ENCODE measurements at places on chromosomes 5 and 9.
A peak's percentile ranks its signal among the peaks of the same experiment; 100 is the strongest.

GRCh38 chr5:98798847-98799246, 25.4 kb downstream of the RGMB start:
- DNase-seq: no peak

DNA sequence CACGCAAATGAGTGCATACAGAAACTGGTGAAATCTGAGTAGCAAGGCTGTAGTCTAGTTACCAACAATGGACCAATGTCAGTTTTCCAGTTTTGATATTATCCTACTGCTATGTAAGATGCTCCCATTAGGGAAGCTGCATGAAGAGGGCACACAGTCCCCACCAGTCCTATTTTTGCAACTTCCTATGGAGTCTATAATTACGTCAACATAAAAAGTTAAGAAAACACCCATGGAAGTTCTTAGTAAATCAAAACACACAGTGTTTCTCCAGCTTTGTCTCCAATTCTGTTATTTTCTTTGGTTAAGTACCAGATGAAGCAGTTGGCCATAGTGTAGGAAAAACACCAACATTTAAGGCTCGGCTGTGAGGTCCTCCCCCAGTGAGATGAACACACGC, 58.7 kb downstream of the FAT2 start:
- no peak for DNase-seq

DNA sequence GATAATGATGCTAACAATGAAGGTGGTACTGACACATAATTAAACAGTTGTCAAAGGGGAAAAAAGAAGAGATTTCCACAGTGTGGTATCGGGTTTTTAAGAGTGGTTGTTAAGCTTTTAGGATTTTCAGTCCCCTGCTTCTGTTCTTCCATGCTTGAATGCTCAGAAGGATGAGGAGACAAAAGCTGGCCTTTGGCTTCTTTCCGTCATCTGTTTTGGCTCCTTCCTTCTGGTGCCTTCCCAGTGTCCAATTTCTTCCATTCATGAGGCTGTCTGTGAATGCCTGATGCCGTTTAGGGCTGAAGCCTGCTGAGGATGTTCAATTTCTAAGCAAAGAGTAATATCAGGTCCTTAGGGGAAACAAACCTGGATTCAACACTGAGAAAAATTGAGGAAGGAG, 179.6 kb upstream of the GLRA1 start:
- DNase-seq: no peak

DNA sequence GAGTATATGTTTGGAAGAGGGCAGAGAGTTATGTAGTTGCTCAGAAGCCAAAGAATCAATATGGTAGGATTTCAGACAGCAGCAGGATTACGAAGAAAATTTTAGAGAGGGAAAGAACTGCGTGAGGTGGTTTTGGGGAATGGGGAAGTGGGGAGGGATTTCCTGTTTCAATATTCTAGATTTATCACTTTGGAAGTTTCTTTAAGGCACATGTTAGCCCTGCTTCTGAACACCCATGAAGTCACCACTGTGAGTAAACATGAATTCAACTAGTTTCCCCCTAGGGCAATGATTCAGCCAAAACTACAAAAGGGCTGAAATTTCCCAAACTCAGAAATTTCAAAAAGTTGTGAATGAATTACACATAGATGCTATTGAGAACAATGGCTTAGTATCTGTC, 132.2 kb downstream of the EBF1 start:
- no peak for DNase-seq

- DNase-seq: no peak
Measured at GRCh38 chr5:173310218-173310769, 17.9 kb downstream of the STC2 start.

DNA sequence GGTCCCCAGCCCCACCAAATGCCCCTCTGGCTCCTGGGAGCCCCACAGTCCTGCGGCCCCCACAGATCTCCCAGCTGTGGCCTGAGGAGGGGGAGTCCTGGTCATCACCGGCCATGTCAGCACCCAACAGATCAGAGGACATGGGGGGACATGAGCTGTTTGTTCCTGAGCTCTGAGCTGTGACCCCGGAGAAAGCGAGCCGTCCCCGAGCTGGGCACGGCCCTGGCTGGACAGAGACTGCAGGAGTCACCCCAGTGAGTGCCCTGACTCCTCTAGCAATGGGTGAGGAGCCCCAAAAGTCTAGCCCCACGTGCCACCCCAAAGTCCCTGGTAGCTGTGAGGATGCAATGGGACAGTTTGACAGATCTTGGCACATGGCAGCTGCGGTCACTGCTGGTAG, 25.7 kb downstream of the CCDC187 start:
- no peak for DNase-seq

GRCh38 chr5:33231935-33232334, 208.8 kb upstream of the TARS1 start:
- no peak for DNase-seq

DNA sequence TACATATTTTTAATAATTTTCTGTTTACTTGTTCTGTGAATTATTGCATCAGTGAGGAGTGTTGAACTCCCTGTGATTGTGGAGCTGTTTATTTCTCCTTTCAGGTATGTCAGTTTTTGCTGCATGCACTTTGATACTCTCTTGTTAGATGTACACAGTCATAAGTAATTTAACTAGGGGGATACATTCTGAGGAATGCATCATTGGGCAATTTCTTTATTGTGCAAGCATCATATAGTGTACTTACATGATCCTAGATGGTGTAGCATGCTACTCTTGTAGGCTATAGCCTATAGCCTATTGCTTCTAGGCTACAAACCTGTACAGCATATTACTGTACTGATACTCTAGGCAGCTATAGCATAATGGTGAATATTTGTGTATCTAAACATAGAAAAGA, 9.5 kb downstream of the DENND4C start:
- DNase-seq: no peak

DNA sequence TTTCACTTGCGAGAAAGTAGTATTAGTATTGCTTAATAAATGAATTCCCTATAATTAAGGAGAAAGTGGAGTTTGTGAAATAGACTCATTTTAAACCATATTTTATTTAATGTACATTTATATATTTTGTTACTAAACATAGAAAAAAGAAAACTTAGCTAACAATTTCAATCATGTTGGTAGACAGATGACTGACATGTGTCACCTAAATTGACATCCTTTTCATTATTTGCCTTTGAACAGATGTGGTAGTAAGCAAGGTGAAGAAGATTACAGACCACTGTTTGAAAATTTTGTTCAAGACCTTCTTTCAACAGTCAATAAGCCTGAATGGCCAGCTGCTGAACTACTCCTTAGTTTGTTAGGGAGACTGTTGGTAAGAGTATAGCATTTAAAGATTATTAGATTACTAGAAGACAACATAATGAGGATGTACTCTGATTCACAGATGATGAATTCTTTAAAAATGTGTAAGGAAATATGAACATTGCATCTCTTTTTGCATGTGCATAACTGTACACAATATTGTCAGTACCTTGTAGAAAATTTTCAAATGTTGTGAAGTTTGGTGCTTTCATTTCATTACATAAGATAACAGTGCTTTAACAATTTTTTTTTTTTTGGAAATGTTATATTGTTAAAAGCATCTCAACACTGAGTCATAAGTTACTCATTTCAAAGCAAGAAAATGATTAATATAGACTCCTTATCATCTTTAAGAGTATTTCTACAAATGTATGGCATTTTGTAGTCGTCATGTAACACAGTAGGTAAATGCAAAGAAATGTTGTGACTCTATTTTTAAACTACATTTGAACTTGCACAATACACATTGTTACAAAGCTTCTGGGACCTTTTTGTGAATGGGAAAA, 139.5 kb downstream of the NIPBL start:
- no peak for DNase-seq

DNA sequence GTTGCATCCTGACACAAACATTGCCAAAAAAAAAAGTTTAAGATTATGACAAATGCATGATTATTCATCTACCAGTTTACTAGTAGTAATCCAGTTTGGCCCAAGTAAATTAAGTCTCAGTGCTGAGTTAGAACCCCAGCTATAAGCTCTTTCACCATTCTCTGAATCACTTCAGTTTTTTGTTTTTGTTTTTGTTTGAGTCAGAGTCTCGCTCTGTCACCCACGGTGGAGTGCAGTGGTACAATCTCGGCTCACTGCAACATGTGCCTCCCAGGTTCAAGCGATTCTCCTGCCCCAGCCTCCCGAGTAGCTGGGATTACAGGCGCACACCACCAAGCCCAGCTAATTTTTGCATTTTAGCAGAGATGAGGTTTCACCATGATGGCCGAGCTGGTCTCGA, 1.5 kb upstream of the PCYOX1L start:
- DNase-seq: no peak

DNA sequence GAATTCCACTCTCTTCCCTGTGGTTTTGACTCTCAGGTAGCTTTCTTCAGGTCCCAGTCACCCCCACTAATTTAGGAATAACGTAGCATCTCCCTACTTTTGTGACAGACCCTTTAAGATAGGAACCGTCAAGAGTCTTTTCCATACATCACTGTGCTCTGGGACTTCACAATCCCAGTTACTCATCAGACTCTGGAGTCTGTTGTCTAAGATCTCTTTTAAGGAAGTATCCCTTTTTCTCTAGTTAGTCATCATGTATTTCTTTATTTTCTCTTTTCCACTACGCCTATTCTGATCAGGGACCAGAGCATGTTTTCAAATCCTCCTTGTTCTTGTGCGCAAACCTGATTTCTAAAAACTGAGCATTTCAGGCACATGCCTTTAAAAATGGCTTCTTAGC, 143.0 kb downstream of the GOLPH3 start:
- DNase-seq: no peak

DNA sequence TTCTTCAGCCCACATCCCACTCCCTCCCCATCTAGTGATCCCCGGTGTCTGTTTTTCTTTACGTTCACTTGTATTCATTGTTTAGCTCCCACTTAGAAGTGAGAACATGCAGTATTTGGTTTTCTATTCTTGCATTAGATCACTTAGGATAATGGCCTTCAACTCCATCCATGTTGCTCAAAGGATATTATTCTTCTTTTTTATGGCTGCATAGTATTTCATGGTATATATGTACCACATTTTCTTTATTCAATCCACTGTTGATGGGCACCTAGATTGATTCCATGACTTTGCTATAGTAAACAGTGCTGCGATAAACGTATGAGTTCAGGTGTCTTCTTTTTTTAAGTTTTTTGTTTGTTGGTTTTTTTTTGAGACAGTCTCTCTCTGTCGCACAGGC, 29.1 kb upstream of the CCNB1 start:
- DNase-seq: no peak

DNA sequence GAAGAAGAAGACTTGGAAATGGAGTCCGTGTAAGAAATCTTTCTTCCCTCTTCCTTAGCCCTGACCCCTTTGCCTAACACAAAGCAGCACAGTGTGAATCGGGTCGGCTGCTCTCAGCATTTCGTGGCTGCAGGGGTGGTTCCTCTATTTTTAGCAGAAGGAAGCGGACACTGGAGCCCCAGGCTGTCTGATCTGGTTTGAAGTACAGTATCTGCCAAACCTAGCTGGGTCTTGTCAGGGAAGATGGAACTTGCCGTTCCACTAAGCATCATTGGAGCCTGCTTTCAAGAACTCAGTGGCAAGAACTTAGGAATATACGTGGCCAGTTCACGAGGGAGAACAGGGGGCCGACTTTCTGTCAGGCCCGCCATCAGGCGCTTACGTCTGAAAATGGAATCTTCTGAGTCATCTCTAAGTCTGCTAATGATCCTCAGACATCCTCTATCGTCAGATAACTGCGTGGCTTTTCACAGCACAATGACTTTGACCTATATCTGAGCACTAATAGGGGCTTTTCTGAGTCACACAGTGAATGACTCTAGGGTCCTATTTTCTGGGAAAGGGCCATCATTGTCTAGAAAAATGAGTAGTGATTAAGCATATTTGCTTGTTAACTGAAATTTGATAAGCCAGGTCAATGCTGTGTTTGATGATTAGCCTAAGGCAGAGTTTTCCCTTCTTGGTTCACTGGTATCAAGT, 43.3 kb upstream of the NCS1 start:
- peak; percentile 89 for DNase-seq

DNA sequence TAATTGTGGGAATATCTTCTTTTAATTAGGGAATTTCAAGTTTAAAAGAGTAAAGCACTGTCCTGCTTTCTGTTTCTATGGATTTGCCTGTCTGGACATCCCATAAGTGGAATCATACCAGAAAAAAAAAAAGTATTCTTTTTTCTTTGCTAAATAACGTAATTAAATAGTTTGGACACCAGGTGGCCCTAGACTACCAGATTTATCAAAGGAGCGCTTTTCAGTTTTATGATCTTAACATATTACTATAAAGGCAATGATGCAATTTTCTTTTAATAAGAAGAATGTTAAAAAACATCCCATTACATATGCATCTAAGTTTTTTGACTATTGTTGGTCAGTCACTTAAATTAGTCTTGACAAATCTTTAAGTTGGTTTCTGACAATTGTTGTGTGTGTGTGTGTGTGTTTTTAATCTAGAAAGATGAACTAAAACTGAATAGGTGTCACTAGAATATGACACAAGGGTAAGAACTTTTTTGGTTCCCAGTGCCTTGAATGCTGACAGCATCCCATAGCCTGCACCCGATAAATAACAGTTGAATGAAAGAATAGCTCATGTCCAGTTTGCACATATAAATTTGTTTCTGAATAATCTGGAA, 49.5 kb downstream of the C5orf22 start:
- DNase-seq: peak; percentile 61

GRCh38 chr9:131727795-131728545, 11.9 kb downstream of the RAPGEF1 start:
- no peak for DNase-seq

DNA sequence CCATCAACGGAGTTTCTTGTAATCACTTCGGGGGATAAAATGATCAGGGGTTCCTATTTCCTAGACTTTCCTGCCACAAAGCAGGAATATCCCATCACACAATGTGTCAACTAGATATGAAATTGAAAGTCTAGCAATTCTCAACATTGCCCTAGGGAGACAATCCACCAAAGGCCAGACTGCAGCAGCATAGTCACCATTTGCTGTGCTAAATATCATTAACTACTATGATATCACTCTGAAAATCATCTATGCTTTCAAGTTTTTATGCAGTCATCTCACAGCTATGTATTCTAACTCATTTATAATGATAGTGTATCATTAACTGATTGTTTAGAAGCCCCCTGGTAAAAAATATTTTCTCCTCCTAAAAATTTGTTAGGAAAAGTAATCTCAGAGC, 342.6 kb upstream of the CDH6 start:
- no peak for DNase-seq

GRCh38 chr5:151038801-151039238, 18.4 kb downstream of the GPX3 start:
- DNase-seq: no peak
